ENCODE measurements at places on chromosomes 6 and 20.

GRCh38 chr6:110180228-110181008 lies at the start of gene CDC40:
TSS of gene CDC40 (plus strand) at chr6:110180427. CDS start at chr6:110180445, 18 bp downstream.
- DNase-seq = no peak

DNA sequence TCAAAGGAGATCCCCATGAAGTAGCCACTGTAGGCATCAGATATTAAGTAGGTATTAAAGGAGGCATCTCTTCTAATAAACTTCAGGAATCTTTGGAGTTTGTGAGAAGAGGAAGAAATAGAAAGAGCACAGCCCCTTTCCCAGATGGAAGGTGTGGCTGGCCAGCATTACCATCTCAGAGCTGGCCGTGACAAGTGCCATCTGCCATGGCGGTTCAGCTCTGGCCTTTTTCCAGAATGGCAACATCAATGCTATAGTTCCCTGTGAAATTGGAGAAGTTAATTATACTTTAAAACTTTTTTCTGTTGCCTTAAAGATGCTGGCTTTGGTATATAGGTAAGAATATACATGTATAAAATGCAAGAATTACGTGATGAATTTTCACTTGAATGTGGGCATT lies 51.9 kb upstream of the MCUR1 start:
- DNase-seq = no peak

DNA sequence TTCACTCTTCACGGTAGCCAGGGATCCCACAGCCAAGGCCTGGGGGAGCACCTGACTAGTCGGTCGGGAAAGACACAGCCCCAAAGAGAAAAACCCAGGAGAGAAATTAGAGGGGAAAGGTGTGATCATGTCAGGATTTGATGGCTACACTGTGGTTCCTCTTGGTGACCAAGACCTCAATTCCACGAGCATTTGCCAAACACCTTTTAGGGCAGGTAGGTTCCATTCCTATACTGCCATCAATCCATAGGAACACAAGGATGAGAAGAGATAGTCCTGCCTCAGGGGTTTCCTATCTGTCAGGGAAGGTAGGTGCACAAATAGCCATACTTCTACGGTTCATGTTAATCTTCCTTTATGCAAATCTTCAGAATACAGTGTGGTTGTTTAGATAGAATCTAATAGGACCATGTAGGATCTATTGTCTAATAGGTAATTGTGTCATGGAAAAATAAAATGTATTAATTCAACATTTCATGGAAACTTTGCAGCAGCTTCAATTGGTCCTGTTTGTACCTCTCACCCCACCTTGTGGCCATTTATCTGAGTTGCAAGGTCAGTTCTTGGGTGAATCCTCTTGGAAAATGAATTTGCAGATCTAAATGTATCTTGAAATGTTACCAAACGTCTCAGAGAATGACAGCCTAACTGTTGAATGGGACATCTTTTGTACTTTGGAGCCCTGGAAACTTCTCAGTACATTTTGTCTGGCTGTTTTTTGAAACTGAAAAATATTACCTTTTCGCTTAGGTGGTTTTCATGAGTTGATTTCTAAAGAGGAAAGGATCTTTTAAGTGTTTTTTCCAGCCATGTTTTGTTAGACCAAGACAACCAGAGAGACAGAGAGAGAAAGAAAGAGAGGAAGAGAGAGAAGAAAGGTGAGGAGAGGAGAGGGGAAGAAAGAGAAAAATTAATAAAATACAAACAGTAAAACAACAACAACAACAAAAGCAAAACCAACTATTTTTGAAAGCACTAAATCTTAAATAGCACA lies 33.7 kb upstream of the IYD start:
- DNase-seq = peak; percentile 53

- DNase-seq = no peak
Measured at GRCh38 chr6:35491558-35492257, 5.2 kb downstream of the TEAD3 start.

DNA sequence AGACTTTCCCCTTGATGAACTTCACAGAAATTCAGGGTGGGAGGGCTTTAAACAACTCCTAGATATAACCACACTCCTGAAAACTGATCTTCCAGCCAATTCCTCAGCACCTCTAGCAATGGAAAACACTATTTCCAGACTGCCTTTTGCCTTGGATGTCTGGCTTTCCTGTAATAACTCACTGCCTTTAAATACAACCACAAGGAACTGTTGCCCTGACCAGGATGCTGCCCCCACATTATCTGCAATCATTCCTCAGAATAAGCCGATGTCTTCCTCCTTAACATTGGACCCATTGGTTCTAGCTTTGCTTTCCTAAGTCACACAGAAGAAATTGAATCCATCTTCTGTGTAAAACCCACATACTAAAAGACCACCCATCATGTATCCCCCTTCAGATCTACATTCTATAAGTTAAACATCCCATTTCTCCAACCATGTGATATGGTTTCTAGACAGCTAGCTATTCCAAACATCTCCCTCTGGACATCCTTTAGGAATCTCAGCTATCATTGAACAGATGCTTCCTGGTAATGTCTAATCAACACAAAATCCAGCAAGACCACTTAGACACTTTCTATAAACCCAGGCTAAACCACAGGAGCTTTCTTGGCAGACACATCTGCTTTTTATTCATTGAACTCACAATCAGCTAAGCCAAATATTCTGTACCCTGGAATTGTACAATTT lies 95.9 kb upstream of the KCNQ5 start:
- DNase-seq = no peak

GRCh38 chr6:79742030-79742429 lies 110.9 kb downstream of the SH3BGRL2 start:
- no peak for DNase-seq

GRCh38 chr6:119985952-119986736 lies 636.6 kb upstream of the MAN1A1 start:
- DNase-seq = no peak

DNA sequence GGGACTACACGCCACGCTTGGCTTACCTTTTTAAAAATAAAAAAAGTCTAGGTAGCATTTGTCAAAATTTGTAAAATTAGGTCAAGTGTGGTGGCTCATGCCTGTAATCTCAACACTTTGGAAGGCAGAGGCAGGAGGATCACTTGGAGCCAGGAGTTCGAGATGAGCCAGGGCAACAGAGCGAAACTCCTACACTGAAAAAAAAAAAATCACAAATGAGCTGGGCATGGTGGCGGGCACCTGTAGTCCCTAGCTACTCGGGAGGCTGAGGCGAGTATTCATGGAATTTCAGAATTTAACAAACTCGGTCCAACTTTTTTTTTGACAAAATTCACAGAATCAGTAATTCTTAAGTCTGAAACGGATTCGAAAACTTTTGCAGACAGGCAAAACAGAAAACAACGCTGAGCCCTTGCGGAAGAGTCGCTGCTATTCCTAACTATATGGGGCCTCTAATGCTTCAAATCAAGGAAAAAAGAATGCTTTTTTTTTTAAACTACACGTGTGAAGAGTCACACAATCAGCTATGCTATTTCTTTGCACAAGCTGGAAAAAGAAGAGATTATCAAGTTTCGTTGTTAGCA lies 62.9 kb downstream of the GTF2H5 start:
- no peak for DNase-seq

DNA sequence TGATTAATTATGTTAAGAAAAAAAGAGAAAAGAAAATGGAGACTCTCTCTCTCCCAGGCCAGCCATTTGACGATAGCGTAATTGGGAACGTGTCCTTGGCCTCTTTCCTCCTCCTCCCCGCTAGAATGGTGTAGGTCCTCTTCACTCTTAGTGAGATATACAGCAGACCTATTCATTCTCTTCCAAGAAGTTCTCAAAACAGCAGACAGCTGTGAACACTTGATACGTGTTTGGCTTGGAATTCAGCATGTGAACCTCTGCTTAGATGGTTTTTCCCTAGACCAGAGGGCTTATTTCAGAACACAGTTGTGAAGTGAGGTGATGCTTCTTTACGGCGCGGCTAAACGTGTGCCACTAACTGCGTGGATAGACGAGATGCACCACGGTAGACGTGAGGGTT lies 32.6 kb upstream of the TULP4 start:
- no peak for DNase-seq

DNA sequence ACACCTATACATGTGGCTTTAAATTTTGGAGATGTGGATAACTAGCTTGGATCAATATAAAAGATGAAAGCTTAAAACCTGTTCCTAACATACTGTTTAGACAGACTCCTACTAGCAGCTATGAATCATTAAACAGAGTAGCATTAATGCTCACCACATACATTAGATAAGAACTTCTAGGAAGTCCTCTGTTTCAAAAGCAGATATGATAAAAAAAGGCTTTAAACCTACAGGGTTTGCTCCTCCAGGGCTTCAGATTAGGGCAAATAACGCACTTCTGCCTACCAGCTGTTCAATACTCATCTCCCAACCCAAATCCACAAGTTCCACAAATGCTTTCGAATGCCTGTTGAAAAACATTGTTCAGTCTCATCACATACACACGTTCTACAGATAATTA lies 1.5 kb downstream of the REPS1 start:
- DNase-seq = peak; percentile 10

DNA sequence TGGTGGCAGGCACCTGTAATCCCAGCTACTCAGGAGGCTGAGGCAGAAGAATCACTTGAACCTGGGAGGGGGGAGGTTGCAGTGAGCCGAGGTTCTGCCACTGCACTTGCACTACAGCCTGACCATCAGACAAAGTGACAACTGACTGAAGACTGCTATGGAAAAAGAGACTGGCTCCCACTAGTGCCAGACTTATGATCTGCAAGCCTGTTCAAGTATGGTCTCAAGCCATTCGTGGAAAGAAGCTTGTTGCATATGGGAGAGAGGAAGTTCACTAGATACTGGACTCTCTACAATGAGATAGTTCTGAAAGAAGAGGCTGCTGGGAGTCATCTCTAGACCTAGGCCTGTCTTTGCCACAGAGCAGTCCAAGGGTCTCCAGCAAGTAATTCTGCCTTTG lies 26.7 kb downstream of the MDN1 start:
- DNase-seq = peak; percentile 11
